ENCODE measurements at places on chromosomes 4 and X.

DNA sequence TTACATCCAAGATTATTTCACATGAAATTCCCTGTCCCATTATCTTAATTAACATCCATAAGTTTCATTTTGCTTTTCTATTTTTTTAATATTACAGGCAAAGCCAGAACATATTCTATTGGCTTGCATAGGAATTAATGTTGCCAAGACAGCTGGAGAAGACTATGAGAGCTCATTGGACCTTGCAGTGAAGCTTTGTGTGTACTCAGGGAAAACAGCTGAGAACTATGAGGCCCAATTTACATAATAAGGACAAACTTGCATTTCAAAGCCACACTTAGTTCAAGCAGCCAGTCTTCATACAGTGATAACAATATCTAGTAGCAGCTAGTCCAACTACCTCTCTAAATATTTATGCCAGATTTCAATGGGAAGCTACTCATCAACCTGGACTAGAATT lies 134.4 kb downstream of the DDX53 start:
- no peak for DNase-seq

- no peak for DNase-seq
Observed at GRCh38 chr4:38453253-38453881, 210.6 kb upstream of the KLF3 start.

DNA sequence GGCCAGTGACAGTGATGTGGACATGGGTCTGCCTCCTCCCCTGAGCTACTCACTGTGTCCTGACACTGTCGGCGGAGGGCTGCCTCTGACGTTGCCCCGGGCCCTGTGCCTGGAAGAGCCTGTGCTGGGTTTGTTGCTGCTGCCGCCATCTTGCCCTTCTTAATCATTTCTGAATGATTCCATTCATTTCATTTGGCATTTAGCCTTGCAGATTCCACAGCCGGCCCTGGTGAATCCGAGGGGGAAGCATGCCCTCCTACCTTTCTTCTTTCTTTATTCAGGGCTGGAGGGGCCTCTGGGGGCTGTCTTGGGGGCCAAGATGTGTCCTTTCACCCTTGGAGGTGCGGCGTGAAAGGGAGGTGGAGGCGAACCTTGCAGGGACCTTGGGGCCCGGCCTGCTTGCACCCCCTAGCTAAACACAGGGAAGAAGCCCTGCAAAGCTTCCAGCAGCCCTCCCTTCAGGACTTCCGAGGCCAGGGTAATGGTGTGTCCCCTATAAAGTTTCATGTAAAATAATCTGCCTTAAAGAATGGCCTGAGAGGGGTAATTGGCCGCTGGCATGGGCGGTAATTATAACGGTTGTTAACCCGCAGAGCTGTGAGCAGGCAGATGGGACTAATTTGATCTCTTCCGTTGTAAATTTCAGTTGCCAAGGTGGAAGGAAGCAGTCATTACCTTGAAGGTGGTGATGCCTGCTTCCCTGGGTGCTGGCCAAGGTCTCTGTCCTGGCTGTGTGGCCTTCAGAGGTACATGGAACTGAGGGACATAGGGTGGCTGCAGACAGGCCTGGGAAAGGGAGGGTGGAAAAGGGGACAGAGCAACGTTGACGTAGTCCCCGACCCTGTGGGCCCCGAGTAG lies 92.3 kb downstream of the PSAPL1 start:
- DNase-seq: no peak

DNA sequence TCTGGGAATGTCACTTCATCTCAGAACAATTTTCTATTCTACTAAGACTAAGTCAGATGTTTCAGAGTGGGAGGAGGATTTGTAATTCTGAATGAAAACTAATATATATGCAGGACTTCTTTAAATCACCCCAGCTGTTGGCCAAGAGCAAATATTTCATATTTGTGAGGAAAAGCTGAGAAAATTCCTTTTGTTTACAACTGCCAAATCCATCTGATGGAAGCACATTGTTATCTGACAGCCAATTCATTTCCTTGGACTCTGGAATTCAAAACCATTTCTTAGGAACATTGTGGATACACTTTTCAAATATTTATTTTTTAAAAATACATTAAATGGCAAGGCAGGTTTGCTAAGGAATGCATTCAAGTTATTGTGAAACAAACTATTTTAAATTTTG lies 8.0 kb downstream of the SLIT2 start:
- no peak for DNase-seq

DNA sequence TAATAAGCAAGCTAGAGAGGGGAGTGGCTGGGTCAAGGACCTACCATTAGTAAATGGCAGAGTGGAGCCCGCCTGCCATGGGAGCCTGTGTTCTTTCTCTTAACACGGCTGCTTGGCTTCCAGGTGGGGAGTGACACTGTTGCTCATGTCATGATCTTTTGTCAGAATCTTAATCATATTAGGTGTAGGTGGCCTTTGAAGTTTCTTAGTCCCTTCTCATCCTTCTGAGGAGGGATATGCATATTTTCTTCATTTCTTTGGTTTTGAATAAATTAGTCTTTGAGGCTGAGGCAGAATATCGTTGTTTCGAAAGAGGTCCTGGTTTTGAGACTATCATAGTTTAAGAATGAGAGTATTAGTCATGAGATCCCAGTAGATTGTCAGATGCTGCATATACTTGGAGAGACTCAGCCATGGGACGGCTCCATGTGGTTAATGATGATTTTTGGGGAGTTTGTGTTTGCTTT lies 28.9 kb downstream of the SNX25 start:
- DNase-seq: no peak

GRCh38 chr4:185357211-185357610 lies 38.5 kb downstream of the LRP2BP start:
- no peak for DNase-seq

GRCh38 chrX:7132335-7133049 lies 15.0 kb upstream of the STS start:
- peak; percentile 59 for DNase-seq

- no peak for DNase-seq
Observed at GRCh38 chr4:39114436-39114835, 52.4 kb downstream of the KLHL5 start.

DNA sequence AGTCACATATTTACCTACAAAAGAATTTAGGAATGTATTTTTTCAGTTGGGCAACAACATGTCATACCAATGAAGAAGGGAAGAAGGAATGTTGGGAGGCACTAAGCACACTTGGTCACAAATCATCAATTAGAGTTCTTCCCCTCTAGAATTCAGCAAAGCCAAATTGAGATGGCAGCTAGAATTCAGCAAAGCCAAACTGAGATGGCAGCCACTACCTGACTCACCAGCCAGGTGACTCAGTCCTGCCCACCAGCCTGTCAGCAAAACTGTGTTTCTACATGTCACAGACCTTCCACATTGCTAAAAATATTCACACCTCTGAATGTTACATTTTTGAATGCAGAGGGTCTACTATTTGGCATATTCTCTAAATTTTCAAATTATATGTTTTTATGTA lies 63.2 kb upstream of the NOCT start:
- no peak for DNase-seq

- DNase-seq: no peak
Observed at GRCh38 chr4:81429031-81429430, 42.7 kb downstream of the RASGEF1B start.

GRCh38 chrX:19183761-19184477 lies 61.7 kb upstream of the ADGRG2 start:
- DNase-seq: no peak

GRCh38 chrX:1813809-1814208 lies 198.9 kb downstream of the ASMT start:
- DNase-seq: no peak

DNA sequence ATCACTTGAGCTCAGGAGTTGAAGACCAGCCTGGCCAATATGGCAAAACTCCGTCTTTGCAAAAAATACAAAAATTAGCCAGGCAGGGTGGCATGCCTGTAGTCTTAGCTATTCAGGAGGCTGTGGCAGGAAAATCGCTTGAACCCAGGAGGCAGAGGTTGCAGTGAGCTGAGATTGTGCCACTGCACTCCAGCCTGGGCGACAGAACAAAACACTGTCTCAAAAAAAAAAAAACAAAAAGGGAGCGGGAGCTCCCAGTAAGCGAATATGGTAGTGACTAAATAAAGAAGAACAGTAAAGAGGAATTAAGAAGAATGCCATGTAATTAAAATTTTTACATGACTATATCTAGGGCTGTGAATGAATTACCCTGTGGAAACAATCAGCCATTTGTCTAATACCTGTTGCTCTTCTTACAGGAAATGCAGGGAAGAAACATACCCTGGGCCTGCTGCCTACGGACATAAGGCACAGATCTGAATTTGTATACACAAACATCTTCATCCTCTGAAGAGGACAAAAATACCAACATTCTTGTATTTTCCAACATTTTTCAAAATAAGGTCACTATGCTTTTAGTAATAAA lies 11.4 kb downstream of the WDFY3 start:
- no peak for DNase-seq

- DNase-seq: no peak
Observed at GRCh38 chr4:168360271-168360670, 41.7 kb upstream of the DDX60 start.

DNA sequence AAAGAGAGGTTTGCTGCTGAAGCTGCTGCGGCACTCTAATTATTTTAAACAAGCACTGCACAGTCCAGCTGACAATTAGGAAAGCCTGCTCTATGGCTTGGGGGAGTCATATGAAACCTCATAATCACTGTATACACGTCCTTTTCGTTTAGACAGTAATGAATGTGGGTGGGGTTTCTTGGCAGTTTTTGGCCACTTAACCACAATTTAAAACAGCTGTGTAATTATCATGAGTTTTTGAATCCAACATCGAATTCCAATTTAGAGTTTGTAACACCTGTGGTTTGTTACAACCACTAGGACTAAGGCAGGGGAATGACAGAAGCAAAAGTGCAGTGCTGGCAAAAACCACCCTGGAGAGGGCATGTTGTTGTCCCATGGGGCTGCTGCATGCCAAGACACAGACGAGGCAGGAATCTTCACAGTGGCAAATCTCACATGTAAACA lies 99.5 kb downstream of the CXXC4 start:
- DNase-seq: no peak

GRCh38 chrX:72309297-72310071 lies 3.8 kb upstream of the CITED1 start:
- DNase-seq: no peak

- no peak for DNase-seq
Observed at GRCh38 chr4:763922-764321, 58.3 kb downstream of the PCGF3 start.

DNA sequence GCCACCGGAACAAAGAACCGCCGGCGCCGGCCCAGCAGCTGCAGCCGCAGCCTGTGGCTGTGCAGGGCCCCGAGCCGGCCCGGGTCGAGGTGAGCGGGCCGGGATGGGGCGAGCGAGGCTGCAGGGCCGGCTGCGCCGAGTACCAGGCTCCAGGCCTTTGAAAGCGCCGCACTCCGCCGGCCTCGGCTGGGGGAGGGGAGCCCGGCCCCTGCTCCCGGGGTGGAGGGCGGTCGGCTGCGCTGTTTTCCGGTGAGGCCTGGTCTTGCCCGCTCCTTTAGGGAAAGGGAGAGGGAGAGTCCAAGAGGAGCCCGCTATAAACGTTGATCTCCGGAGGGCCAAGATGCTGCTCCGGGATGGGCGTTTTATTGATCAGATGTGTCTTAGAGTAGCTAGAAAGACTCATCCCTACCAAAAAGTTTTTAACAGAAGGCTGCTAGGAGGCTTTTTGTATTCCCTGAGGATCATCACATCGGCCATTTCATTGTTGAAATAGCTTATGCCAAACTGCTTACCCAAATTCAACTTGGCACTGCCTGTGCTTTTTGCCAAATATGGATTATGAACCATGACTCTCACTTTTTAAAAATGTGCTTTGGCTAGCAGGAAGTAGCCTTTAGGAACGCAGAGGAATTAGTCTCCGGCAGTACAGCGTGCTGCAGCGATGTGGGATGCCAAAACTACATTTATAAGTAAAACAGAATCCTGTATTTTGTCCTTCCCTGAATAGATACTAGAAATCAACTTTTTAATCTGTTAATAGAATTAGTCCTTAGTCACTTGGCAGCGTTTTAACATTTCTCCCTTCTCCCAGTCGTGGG lies 760 bp downstream of the TMEM165 start:
- no peak for DNase-seq

Data from GM04504 (cell line).